ENCODE measurements at places on chromosomes 7 and 10.

DNA sequence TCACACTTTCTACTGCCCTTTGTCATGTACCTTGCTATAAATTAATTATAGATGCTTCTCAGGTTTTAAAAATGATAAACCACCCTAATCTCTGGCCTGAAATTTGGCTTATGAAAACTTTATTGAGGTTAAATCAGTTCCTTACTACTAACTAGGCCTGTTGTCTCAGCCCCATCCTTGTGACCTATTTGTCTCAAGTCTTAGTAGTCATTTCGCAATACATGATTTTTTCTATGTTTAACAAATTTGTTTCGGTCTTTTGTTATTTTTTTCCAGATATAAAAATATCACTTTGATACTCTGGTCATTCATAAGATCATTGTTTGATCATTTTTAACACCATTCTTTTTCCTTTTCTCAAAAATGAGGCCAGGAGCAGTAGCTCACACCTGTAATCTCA lies 411.6 kb downstream of the GFRA1 start:
- no peak for DNase-seq

DNA sequence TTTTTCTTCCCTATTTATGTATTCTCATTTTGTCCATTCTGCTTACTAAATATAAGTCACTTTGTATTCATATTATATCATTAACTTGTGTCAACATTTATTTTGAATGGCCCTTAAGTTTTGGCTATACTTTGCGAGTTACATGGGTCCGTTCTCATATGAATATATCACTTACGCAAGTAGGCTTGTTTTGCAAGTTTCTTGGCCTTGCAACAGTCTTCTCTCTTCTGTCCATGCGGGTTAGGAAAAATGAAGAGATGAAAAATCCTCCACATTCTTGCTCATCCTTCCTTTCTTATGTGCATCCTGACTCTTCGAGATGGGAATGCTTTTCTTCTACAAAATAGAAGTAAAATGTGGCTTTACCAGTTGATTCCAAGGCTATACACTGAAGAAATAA lies 82.8 kb downstream of the GPR158 start:
- no peak for DNase-seq

DNA sequence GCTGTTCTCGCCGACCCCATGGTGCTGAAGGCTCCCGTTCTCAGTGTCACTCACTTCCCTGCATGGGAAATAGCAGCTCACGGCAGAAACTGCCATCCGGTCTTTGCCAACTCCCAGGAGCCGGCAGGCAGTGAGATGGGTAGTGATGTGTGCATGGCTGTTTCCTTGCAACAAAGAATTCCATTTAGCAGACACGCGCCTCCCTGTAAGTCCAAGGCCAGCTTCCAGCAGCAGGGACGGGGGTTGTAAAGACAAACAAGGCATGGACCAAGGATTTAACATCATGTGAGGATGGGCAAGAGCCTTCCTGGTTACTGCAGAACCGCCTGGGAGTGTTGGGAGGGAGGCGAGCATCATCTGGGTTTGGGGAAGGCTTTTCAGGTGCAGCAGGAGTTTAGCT lies 273.1 kb downstream of the GLRX3 start:
- no peak for DNase-seq

DNA sequence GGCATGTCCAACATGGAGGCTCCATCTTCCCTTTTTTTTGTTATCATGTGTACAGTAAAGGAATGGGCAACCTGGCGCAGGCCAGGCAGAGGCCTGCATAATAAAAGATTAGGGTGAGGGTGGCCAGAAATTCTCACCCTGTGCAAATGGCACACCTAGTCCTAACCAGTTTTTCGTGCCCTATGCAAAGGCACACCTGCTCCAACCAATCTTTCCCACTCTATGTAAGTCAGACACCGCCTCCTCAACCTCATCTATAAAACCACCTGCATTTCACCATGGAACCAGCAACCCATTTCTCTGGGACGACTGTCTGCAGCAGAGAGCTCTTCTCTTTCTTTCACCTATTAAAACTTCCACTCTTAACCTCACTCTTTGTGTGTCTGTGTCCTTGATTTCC lies 16.1 kb downstream of the TBATA start:
- no peak for DNase-seq

- DNase-seq = no peak
Observed at GRCh38 chr7:47847207-47847606, 101.1 kb downstream of the PKD1L1 start.

DNA sequence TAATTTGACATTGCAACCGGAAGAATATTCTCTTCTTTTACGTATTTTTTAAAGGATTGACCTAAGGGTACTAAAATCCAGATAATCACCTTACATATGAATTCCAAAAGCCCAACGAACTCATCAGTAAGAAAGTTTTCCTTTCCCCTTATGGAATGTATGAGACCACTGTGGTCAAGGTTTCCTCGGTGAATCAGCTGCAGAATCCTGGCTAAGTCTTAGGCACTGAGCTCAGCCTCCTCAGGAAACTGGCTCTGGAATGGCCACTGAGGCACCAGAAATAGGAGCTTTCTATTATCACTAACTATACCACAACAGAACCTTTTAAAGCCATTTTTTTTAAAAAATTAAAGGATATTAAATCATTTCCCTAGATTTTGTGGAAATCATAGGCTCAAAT lies 21.0 kb downstream of the SVIL start:
- no peak for DNase-seq

DNA sequence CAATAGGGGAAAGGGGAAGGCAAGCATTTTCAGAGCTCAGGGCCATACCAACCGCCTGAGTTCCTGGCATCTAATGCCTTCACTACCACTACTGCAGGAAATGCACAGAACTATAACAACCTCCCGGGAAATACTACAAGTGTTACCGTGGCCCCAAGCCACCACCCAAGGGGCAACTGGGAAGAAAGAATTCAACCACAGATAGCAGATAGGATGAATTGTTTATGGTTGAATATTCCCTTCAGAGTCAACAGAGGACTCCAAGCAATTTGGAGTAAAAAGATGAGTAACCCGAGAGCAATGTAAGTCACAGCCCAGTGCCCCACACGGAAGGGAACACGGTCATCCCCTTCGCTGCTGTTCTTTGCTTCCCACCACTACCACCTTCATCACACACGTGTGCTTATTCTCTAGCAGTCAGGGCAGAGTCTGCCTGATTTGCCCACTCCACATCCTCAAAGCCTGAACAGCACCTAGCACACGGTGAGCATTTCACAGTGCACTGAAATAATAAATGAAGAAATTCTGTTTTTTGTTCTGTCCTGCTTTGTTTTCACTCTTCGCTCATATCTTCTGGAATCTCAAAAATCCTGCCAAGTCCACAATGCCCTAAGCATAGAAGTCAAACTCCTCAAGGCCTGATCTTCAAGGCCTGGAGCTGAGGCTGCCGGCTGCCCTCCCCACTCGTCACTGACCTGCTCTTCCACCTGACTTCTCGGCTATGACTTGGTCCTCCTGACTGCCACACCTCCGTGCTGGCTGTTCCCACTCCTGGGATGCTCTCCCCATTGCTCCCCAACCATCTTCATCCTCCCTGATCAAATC lies 221.1 kb downstream of the KCNMA1 start:
- DNase-seq = no peak

DNA sequence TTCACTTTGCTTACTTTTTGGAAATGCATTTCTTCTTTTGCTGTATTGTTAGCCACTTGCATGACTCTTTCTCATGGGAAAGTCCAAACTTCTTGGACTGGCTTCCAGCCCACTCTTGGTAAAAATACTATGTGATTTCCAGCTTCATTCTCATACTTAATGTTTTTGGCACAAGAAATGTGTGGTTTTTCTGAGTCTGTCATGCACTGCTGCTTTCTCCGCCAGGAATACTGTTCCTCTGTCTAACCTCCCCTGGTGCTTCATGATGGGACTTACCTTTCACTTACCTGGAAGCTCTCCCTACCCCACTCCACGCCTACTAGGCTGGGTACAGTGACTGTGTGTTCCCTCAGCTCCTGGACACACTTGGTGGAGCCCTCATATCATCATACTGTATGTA lies 18.7 kb downstream of the MGAM2 start:
- no peak for DNase-seq

- no peak for DNase-seq
Observed at GRCh38 chr7:117237646-117238045, 85.2 kb downstream of the WNT2 start.

DNA sequence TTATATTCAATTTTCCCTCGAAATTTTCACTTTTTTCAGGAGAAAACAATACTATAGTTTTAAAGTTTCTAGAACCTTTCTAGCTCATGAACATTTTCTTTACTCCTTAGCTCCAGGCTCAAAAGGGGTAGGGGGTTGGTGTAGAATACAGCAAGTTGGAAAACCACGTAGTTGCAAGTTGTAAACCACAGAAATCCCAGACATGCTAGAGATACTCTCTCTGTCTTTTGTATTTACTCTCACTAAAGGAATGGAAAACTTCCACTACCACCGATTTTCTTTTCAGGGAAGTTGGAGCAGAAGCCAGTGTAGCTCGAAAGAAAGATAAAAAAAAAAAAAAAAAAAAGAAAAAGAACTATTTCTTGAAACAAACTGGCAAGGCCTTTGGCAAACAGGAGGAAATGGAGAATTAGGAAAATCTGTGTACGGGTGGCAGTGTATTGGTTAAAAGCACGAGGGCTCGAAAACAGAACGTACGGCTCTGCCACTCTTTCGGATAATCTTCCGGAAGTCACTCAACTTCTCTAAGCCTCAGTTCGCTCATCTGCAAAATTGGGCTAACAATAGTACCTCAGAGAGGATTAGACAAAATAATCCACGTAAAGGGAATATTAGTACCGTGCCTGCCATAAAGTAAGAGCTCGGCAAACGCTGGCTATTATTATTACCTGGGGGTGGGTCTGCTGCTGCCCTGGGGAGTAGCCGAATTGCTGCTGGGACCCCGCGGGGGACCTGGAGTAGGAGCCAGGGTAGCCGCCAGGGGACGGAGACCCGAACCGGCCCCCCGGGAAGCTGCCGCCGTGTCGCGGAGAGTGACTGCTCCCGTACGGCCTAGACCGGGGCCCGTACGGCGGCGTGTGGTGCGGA lies 628 bp downstream of the MPLKIP start:
- no peak for DNase-seq

GRCh38 chr7:93188870-93189634 lies 37.2 kb downstream of the HEPACAM2 start:
- DNase-seq = no peak

GRCh38 chr7:75573477-75574019 lies 81.4 kb downstream of the SPDYE5 start:
- DNase-seq = no peak

DNA sequence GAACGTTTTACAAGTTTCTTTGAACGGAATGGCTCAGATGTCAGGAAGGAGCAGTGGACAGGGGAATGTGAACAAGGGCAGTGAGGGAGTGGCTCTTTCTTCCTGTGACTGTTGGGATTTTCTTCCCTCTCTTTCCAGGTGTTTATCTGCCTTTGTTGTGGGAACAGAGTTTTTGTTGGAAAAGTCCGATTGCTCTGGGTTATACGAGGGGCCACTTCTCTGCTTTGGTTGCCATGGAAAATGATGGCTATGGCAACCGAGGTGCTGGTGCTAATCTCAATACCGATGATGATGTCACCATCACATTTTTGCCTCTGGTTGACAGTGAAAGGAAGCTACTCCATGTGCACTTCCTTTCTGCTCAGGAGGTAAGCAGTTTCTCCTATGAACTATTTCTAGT lies 41.4 kb downstream of the ZRANB1 start:
- DNase-seq = no peak

GRCh38 chr7:77538281-77539212 lies 1.5 kb downstream of the PTPN12 start:
- DNase-seq = peak; percentile 40

- DNase-seq = no peak
Observed at GRCh38 chr10:75568450-75569130, 137.2 kb downstream of the LRMDA start.

- DNase-seq = no peak
Observed at GRCh38 chr10:54577682-54578081, 223.3 kb downstream of the PCDH15 start.

- DNase-seq = no peak
Observed at GRCh38 chr7:29611941-29612544, 48.4 kb downstream of the PRR15 start.

DNA sequence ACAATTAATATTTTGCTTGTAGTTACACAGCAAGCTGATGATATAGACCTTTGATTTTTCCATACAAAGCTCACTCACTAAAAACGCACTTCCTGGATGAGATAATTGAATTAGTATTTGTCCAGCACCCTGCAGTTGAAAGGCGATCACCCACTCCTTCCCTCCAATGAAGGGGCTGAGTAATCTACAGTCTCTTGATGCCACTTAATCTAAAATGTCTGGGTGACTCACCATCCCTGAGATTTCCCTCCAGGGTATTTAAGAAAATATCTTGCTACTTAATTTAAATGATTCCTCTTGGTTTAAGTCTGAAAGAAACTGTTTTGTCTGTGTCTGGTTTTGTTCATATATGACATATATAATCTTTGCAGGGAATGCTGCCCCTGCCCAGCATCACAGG lies 515.3 kb downstream of the GRID1 start:
- DNase-seq = no peak

GRCh38 chr10:125611756-125612155 lies 71.2 kb downstream of the TEX36 start:
- DNase-seq = no peak

- no peak for DNase-seq
Observed at GRCh38 chr7:37040330-37040729, 316.0 kb upstream of the AOAH start.

- DNase-seq = no peak
Observed at GRCh38 chr10:95428701-95429100, 132.5 kb downstream of the SORBS1 start.

GRCh38 chr10:86968271-86968993 lies at the start of gene ADIRF:
TSS of gene ADIRF (plus strand) at chr10:86968482. CDS start at chr10:86968545, 63 bp downstream.
- no peak for DNase-seq

DNA sequence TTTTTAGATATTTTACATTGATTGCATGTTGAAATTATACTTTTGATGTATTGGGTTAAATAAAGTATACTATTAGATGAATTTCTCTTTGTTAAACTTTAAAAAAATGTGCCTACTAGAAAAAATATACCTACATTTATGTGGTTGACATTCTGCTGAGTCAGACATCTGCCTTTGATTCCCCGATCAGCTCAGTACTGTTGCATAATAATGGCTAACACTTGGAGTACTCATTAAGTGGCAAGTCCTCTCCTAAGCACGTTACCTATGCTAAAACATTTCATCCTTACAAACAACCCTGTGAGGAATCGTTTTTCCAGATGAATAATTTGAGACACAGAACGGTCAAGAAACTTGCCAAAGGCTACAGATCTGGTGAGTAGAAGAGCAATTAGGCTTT lies 14.0 kb upstream of the SEM1 start:
- DNase-seq = no peak

DNA sequence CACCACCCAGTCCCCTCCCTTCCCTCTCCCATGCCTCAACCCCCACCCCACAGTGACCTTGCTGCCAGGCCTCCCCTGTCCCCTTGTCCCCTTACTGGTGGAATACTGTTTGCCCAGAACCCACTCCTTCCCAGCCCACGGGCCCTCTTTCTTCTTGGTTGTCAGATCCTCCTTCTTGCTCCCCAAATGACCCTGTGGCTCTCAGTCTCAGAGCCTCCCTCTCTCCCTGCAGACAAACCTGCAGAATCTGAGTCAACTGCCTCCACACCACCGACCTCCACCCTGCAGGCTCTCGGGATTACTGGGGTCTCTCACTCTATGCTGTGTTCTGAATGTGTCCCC lies 47.5 kb downstream of the HSPA12A start:
- DNase-seq = no peak

GRCh38 chr7:101882595-101883564 lies 65.5 kb downstream of the CUX1 start:
- DNase-seq = no peak

- no peak for DNase-seq
Observed at GRCh38 chr10:118102121-118102520, 55.4 kb upstream of the RAB11FIP2 start.

All from hippocampal formation (tissue), 2 donors.